ENCODE measurements at places on chromosomes 5 and 9.

GRCh38 chr9:7542693-7543092 is 256.9 kb downstream of the DMAC1 start:
- no peak for DNase-seq

DNA sequence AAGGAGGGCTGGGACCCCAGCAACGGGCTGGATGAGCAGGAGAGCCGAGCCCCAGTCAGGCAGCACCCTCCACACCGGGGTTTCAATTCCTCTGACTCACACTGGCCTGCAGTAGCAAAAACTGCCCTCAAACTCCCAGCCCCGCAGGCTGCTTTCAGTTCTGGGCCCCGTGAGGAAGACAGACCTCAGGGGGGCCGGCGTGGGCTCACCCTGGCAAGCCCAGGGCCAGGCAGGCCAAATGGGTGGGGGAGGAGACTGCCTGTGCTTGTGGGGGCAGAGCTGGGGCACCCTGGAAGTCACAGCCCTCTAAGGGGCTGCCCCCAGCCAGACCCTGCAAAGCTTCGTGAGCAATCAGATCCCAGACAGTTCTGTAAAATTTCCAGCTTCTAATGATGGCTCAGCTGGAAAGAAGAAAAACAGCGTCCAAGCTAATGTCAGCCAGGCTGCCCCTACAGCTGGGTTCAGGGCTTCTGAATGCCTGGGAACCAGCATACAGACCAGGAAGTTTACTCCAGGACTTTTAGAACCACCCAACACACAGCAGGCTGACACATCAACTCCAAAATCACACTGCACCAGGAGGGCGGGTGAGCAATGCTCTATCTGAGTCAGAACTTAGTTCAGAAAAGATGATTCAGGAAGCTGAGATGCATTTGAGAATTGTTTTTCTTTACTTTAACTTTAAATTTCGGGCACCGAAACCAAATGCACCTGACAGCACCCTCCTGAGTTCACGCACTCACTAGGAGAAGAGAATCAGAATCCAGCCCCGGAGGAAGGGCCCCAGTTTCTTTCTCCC is 34.7 kb downstream of the LPCAT1 start:
- no peak for DNase-seq

- DNase-seq, result no peak
Observed at GRCh38 chr9:108579757-108580439, 275.9 kb downstream of the ACTL7B start.

GRCh38 chr5:14342306-14342705 is 199.2 kb downstream of the TRIO start:
- DNase-seq, result no peak

DNA sequence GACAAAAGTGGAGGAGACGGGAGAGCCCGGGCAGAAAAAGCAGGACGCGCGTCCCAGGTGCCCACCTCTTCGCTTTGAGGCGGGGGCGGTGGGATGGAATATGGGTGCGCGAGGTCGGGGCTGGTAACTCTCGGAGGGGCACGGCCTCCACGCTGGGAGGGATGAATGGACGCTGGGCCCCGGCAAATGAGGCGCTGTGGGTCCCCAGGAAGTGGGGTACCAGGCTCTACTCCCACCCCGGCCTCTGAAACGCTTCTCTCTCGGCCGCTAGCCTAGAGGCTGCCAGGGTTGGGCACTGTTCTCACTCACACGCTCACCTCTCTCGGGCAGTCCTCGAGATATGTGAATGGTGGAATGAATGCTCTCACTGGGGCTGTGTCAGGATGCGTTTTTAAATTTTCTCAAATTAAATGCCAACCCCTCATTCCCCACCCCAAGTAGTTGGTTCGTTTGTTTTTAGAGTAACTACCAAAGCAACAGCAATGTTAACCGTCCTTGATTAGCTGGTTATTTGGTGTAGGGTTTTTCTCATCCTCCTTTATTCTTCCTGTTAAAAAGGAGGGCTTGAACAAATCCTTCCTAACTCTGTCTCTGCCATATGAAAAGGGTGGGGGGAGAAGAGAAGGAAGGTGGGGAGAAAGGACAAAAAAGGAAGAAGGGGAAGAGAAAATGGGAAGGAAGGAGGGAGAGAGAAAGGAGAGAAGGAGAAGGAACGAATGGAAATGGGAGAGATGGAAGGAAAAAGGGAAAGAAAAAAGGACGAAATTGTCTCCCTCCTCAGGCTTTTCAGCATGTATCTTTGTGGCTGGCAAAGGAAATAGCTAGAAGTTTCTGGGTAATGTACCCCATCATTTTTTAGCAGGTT is 1.3 kb upstream of the EBF1 start:
- no peak for DNase-seq

- DNase-seq, result no peak
Observed at GRCh38 chr9:98603821-98604383, 104.8 kb downstream of the GABBR2 start.

GRCh38 chr5:135741040-135741439 is 93.4 kb upstream of the SLC25A48 start:
- DNase-seq, result no peak

- no peak for DNase-seq
Observed at GRCh38 chr5:136025900-136026299, 2.9 kb upstream of the TGFBI start.

DNA sequence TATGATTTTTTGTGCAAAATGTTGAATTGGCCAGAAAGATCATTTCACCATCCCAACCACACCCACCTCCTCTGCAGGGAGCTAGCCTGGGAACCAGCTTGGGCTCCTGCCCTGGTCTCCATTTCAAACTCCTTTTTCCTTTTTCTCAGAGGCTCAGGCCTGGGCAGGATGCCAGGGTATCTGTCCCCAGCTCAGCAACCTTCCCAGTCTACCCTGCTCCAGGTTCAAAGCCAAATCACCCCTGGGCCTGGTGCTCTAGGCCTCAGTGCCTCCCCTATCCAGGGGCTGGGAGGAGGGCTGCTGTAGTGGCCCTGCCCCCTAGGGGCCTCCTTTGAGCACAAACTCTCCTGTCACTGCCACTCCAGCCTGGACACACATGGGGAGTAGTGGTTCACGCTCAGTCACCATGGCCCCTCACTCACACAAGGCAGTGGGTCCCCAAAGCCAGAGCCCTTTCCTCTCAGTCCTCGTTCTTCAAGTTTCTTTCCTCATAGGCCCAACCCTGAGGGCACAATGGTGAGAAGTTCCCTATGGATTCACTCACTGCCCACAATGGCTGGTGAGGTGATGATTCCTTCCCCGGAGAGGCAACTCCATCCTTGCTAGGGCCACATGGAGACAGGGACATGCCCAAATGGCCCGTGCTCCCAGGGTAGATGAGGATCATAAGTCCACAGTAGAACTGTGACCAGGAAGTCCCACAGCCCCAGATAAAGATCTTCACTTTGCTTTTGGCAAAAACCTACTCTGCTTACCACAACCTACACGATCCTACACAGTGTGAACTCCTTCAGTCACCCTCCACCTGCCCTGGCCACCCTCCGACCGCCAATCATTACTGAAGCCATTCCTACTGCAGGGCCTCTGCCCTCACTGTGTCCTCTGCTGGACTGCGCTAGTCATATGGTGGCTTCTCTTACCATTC is 1.6 kb upstream of the ST6GALNAC4 start:
- no peak for DNase-seq

DNA sequence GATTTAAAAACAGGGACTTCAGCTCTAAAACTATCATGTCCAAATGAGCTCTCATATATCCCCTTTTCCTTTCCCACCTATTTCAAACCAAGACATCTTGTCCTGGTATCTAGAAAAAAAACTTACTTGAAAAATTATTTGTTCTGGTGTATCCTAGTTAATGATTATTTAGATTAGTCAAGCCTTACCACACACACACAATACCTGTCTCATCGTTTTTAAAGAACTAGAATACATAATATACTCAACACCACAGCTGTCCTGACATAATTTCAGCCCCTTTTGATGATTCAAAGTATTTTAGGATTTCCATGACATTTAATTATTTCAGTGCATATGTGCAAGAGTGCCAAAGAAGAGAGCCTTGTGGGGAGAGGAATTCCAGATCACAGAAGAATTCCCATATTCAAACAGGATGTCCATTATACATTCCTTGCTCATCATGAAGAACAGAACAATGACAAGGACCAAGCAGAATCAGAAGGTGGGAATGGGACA is 233.7 kb downstream of the SMARCA2 start:
- DNase-seq, result no peak

DNA sequence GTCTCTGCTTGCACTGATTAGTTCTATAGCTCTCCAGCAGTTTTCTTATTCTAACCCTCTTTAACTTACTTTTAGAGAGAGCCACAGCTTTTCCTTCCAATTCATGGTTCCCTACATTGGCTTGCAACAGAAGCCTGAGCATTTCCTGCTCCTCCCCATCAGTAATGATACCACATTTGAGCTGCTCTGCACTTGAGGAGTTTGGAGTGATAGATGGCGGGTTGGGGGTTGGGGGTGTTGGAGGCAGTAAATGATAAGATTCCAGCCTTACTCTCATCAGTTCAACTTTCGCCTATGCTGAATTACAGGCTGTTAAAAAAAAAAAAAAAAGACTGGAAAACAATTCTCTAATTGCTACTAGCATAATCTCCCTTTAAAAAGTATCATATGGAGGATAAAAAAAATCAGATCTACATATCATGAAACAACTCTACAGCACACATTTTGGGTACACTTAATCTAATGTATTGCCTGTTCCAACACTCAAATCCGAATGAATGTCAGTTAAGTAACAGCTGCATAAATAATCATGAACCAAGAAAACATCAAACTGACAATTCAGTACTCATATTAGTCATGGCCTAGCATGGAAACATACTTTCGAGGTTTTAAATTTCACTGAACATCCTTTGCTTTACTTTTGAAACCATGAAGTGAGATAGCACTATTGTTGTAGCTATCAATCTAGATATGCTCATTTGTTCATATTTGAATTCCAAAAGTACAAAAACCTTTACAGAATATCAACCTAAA is 224.7 kb downstream of the NFIB start:
- DNase-seq, result no peak

- DNase-seq, result no peak
Observed at GRCh38 chr5:38259062-38259808, 876 bp downstream of the EGFLAM start.

DNA sequence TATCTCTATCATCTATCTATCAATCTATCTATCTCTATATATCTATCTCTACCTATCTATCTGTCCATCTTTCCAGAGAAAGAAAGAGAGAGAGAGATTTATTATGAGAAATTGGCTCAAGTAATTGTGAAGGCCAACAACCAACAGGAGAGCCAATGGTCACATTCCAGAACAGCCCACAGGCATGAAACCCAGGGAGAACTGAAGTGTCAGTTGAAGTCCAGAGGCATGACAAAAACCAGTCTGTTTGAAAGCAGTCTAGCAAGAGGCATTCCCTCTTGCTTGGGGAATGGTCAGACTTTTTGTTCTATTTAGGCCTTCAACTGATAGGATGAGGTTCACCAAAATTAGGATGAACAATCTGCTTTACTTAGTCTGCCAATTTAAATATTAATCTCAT is 87.6 kb upstream of the PLCXD3 start:
- DNase-seq, result no peak

DNA sequence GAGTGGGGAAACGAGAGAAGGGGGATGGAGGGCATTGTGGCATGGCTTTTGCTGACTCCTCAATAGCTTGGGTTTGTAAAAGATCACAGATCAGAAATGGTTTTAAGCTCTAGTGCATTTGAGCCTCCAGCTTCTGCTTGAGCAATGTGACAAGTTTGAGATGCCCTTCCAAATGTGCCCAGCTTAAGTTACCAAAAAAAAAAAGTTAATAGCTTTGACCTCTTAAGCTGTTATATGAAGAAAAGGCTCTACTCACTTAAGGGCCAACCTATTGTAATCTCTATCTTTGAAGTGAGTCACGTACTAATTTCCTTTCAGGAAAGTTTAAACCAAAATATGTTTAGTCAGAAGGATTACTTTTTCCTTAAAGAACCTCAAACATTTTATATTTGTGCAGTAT is 428.8 kb upstream of the ACTBL2 start:
- DNase-seq, result no peak

DNA sequence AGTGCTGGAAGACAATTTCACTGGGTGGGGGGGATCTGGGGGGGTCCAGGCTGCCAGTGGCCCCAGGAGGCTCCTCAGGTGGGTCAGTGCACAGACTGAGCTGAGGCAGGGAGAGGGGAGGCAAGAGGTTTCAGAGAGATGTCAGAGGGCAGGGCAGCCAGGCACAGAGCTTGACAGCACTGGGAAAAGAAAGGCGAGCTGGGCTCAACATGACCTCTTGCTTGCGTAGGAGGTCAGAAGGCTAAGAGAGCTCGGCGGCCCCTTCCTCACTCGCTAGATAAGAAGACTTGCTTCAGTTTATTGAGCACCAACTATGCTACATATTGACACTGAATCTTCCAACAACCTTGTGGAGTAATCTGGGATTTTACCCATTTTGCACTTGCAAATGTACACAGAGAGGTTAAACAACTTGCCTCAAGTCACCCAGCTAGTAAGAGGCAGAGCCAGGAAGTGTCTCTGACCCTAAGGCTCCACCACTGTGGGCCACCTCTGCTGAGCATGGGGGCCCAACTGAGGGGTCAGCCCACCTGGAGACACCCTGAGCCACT is 3.5 kb downstream of the PDLIM7 start:
- DNase-seq, result no peak

DNA sequence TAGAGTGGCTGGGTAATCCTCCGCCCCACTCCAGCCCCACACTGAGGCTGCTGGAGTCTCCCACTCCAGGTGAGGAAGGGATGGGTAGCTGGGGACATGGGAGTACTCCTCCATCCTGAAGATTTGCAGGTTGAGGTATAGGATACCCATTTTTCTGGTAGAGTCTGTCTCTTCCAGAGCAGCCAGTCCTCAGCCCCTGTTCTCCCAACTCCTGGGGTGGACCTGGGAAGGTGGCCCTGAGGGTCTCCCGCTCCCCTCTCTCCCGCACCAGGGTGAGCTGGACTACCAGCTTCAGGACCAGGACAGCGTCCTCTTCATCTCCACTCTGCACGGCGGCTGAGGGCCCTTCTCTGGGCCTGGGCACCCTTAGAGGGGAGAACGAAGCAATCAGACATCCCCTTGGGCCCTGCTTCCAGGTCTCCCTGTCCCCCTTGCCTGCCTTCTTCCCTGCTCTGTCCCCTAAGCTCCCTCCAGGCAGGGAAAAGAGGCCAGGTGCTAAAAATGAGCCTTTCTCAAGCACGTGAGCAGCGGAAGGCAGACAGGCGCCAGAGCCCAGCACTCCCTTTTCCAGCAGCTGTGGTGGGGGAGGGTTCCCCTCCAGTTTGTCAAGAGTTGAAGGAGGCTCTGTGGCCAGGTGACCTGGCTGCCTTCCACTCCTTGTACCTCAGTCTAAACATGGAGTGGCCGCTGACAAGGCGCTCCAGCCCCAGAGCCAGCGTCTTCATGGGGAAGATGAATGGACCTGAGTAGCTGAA is 18.4 kb downstream of the URM1 start:
- DNase-seq, result no peak

GRCh38 chr9:92983984-92984589 is 36.8 kb downstream of the FGD3 start:
- no peak for DNase-seq

GRCh38 chr5:67679184-67679841 is 482.7 kb upstream of the CD180 start:
- DNase-seq, result no peak

DNA sequence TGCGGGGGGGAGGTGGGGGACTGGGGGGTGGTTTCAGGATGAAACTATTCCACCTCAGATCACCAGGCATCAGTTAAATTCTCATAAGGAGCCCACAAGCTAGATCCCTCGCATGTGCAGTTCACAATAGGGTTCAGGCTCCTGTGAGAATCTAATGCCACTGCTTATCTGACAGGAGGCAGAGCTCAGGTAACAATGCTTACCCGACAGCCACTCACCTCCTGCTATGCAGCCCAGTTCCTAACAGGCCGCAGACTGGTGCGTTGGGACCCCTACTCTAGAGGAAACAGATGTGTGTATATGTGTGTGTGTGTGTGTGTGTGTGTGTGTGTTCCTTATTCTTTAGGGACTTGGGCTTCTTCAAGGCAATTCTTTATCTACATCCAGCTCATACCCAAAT is 352.3 kb upstream of the CCNH start:
- no peak for DNase-seq

All from progenitor cell of endocrine pancreas (in vitro differentiated cells).